ENCODE measurements at places on chromosomes 6 and 20.
A peak's percentile ranks its signal among the peaks of the same experiment; 100 is the strongest.

GRCh38 chr6:15987569-15987968, 141.3 kb upstream of the MYLIP start:
- ATAC-seq: no peak

GRCh38 chr6:22801831-22802230, 232.5 kb downstream of the HDGFL1 start:
- no peak for ATAC-seq

GRCh38 chr6:14874975-14875480, 370.8 kb upstream of the JARID2 start:
- ATAC-seq: no peak

DNA sequence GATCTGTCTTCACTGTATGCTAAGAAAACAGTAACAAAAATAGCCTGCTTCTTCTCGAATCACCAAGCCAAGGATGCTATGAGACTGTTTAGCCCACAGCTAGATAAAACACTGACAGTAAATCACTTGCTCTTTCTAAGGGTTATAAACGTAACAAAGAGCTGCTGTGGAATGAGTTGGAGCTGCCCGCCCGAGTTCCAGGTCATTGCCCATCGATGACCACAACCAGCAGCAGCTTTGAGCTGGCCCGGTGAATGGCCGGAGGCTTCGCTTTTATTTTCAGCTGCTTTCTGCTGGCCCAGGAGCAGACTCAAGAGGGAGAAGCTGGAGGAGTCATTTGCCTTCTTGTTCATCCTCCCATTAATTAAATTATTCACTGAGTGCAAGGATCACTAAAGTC, 82.2 kb upstream of the CDH4 start:
- ATAC-seq: no peak

GRCh38 chr6:11366934-11367637, 134.6 kb upstream of the NEDD9 start:
- ATAC-seq: no peak

DNA sequence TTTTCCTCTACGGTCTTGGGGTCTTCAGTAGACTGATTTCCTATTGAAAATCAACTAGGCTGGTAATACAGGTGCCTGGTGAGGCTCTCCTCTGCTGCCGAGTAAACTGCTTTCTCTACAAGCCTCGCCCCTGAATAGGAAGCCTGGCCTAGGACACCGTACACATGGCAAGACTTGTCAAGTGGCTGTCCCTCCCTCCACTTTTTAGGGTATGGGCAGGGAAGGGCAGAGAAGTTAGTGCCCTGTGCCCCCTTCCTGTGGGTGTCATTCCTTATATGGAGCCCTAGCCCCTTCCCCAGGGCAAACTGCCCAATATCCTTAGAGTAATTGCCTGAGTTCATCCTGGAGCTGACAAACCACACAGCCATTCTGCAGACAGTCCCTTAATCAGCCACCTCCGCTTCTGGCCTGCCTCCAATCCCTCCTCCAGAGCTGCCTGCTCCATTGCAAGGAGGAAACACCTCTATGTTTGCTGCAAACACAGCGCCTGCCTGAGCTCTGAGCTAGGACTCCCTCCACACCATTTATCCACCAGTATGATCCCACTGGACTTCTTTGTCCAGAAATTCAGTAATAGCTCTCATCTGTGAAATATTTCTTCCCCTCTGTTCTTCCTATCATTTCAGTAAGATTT, 93.1 kb downstream of the CHD6 start:
- ATAC-seq: no peak

GRCh38 chr20:60170116-60170515, 211.9 kb downstream of the CDH26 start:
- ATAC-seq: no peak

DNA sequence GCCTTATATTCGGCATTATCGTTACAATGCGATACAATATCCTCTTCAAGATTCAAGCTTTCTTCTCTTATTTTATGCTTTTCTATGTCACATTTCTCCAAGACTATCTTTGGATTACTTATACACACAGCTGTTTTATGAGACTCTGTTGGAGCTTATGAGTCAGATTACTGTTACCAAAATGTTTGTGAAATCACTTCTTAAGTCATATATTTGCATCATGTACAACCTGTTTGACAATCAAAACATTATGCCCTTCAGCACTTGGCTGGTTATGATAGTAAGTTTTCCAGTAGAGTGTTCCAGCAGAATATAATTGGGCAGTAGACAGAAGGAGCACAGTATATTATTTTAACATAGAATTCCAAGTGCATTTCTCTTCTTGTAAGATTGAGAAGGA, 35.2 kb downstream of the BMP6 start:
- no peak for ATAC-seq

DNA sequence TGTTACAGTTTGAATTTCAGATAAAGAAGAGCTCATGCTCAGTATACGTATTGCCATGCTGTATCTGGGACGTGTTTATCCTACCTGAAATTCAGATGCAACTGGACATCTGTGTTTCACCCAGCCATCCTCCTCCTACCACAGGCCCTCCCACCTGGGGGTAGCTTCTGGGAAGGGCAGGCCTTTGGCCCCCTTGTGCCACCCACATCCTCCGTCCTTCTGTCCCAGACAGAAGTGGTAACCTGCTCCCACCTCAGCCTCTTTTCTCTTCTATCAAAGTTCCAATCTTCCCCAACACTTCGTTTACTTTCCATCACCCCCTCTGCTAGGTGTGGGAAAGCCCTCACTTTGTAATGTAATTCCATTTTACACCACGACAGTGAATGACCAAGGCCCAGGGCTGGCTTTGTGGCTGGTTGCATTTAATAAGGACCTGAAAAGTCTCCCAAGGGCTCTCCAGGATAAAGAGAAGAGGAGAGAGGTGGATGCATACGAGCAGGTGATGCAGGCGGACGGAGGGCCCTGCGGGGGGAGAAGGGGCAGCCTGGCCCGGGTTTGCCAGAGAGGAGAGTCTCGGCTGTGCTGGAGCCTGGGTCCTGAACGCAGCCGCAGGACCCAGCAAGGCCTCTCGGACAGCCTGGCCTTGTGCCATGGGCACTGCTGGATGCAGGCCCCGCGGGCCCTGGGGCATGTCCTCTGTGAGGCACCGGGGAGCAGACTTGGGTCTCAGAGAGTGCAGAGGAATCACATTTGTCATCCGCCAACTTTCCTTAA, 98.4 kb downstream of the PSMB1 start:
- ATAC-seq: no peak

- ATAC-seq: peak; percentile 66
Measured at GRCh38 chr20:50467718-50468356, 42.3 kb upstream of the PTPN1 start.

- ATAC-seq: peak; percentile 46
Measured at GRCh38 chr6:49531774-49532569, 18.5 kb upstream of the C6orf141 start.

DNA sequence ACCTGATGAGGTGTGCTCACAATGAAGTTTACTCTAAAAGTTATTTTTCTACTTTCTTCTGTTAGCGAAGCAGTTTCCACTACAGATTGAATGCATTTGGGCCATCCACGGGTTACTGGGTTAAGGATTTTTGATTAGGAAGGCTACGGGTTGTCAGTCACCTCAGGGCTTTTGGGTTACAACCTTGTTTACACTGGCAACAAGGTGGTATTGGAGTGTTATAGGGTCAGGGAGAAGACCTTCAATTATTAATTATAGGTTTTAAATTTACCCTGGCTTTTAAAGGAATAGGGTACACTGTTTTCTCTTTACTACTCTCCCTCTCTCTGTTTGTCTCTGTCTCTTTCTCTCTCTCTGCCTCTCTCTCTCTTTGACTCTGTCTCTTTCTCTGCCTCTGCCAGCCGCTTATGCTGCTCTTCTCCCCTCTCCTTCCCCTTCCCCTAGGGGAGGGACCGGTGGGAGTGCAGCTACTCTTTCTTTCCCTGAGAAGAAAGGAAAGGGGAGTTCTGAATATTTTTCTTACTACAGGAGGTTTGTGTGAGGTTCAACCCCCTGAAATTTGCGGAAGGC, 40.2 kb upstream of the AGPAT4 start:
- ATAC-seq: no peak

DNA sequence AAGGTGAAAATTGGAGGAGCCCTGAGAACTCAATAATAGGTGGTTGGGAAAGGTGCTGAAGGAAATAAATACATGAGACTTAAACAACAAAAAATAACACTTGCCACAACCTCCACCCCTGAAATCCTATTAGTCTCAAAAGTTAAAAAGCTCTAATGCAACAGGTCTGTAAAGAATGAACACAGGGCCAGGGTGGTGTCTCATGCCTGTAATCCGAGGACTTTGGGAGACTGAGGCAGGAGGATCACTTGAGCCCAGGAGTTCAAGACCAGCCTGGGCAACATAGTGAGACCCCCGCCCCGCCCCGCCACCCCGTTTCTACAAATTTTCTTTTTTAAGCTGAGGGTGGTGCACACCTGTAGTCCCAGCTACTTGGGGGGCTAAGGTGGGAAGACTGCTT, 1.1 kb upstream of the ZKSCAN8 start:
- ATAC-seq: no peak

DNA sequence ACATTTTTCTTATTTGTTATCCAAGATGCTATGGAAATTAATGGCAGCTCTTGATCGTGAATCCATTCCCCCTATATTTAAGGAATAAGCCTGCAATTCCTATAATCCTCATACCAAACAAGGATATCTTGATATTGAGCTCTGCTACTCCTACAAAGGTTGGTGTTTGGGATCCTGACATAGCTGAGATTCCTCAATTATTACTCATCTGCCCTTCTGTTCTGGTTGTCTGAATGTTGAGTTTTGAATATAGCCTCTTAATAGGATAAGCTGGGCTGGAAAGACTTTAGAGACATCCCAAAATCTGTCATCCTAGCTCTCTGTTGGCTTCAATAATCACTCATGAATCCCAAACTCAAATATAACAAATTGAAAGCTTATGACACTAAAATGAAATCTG, 49.9 kb downstream of the CLIC5 start:
- no peak for ATAC-seq

- ATAC-seq: peak; percentile 20
Measured at GRCh38 chr6:56842686-56843475, 112.0 kb upstream of the BEND6 start.

DNA sequence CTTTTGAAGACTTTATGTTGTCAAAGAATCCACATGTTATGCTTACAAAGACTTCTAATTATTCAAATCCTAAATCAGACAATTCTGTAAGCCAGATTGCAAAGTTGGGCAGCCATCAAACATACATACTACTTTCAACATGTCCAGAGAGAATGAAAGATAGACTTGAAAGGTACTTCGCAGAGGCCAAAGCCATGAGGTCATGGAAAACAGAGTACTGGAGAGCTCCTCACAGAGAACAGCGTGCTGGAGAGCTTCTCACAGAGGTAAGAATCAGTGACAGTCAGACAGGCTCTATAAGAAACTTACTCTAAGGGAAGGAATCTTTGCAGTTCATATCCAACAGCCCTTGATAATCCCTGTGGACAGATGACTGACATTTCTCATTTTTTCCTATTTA, 400.2 kb downstream of the GJA1 start:
- no peak for ATAC-seq

DNA sequence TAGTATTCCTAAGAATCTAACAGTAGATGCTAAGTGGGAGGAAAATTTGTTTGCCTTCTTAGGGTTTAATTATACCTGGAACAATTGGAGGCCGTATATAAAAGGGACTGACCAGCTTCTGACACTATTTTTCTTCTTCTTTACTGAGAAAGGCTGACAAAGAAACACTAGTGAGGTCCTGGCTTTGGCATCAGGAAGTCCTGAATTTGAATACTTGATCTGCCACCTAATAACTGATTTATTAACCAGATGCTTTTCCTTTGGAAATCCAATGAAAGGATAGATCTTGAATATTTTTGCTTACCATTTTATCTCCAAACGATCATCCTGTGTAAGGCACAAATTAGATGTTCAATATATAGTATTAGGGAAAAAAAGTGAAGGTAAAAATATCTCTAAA, 382.5 kb downstream of the CENPW start:
- no peak for ATAC-seq

GRCh38 chr6:35898003-35898402, 22.9 kb downstream of the SRPK1 start:
- ATAC-seq: no peak

GRCh38 chr6:128474481-128474880, 45.9 kb downstream of the PTPRK start:
- no peak for ATAC-seq

- no peak for ATAC-seq
Measured at GRCh38 chr6:3723966-3724365, 27.5 kb downstream of the PXDC1 start.

- ATAC-seq: no peak
Measured at GRCh38 chr20:58459058-58459750, 56.0 kb downstream of the APCDD1L start.

DNA sequence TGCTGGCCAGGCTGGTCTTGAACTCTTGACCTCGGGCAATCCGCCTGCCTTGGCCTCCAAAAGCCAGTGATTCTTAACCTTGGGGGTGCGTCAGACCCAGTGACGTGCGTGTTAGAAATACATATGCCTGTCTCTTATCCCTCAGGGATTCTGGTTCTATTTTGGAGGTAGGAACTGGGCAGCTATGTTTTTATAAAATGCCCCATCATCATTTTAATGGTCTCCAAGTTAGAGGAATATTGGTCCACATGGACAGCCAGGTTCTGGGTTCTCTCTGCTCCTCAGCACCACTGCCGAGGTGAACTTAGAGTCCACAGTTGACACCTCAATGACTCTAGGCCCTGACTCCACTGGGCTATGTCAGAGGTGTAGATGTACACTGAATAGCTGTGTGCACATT, 352.7 kb downstream of the SMOC2 start:
- no peak for ATAC-seq

- no peak for ATAC-seq
Measured at GRCh38 chr20:52731093-52731492, 241.1 kb upstream of the TSHZ2 start.

DNA sequence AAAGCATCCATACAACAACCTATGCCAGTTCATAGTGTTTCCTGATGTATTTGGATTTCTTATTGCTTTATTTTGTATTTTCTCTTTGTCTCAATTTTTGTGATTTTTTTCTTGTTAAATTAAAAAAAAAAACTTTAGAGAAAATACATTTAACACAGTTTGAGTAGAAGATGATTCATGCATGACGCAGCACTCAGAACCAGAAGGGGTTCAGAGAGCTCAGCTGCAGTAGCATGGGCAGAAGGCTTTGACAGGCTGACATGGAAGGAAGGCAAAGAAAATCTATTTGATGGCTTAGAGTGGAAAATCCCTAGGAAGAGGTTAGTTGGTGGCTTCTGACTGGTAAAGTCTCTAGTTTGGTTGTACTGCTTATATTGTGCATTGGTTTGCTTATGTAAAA, 207.2 kb upstream of the STXBP5 start:
- no peak for ATAC-seq

- no peak for ATAC-seq
Measured at GRCh38 chr20:62899633-62900051, 26.7 kb downstream of the DIDO1 start.

All from activated T-helper 17 cell treated with anti-CD3 and anti-CD28 coated beads, Interleukin-2, amount 50 U/mL, for 72 hours (primary cell).